EH (cell line): ENCODE measurements at places on chromosomes 6 and 20.

GRCh38 chr6:150291968-150292710 is 76.7 kb upstream of the IYD start:
- no peak for DNase-seq

- peak; percentile 11 for DNase-seq
These were observed 360.2 kb downstream of the PREX1 start for GRCh38 chr20:48467622-48468021.

DNA sequence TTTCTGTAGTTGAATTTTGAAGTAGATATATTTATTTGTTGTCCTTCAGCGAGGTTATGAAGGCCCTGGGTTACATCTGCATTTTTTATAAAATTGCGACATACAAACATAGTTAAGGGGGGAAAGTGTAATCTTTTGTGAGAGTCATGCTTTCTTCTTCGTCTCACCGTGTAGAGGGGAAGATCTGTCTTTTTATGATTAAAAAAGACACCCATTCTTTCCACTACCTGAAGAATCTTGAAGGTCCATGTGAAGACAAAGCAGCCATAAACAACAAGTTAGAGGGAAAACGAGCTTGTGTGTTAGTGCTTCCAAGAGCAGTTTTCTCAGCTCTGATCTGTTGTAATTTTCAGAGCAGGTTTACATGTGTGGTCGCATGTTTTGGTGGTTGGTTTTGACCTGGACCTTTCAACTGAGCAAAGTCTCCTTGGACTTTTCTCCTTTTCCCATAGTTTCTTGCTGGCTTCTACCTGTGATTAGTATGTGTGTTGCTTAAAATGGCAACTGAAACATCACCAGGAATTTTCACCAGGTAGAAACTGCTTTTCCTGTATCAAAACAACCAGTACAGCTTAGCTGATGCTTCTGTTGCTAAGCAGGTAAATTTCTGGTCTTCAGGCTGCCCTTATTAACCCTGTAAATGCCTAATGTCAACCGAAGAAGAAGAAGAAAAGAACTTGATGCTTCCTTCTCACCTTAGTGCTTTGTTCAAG is 37.3 kb downstream of the RREB1 start:
- DNase-seq: no peak

- no peak for DNase-seq
These were observed 158.9 kb upstream of the RIN2 start for GRCh38 chr20:19599200-19599599.

DNA sequence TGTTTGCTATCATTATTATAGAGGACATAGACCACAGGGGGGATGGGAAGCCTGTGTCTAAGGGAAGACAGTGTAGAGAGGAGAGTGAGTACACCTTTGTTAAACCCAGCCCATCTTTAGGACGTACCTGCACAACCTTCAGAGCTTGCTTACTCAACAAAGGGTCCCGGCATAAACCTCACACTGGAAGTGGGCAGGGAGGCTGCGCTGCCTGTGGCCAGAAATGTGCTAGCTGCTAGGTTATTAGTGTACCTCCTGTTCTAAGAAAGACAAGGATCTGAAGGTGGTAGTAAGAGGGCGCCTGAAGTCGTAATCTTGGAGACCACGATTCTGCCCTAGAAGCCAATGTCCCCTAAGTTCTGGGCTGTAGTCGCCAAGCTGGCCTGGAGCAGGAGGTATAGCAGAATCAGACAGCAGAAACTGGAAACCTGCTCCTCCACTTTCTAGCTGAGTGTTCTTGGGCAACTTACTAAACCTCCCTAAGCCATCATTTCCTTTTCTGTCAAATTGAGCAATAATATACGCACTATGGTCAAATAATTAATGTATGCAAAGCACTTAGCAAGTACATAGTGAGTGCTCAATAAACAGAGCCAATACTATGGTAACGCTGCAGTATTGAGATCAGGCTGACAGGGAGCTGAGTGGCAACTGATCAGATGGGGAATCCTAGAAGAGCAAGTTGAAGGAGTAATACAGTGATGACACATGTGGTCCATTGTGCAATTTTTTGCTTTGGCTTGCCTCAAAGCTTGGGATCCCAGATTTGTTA is 16.8 kb upstream of the AKIRIN2 start:
- DNase-seq: no peak

GRCh38 chr20:45347936-45348778 is at the start of gene SDC4:
TSS of gene SDC4 (minus strand) at chr20:45348424. CDS start at chr20:45348384, 40 bp downstream.
- peak; percentile 71 for DNase-seq

GRCh38 chr6:45422503-45423110 is 44.9 kb upstream of the SUPT3H start:
- peak; percentile 71 for DNase-seq

GRCh38 chr6:127207591-127208120 is 59.0 kb upstream of the RNF146 start:
- DNase-seq: peak; percentile 68

DNA sequence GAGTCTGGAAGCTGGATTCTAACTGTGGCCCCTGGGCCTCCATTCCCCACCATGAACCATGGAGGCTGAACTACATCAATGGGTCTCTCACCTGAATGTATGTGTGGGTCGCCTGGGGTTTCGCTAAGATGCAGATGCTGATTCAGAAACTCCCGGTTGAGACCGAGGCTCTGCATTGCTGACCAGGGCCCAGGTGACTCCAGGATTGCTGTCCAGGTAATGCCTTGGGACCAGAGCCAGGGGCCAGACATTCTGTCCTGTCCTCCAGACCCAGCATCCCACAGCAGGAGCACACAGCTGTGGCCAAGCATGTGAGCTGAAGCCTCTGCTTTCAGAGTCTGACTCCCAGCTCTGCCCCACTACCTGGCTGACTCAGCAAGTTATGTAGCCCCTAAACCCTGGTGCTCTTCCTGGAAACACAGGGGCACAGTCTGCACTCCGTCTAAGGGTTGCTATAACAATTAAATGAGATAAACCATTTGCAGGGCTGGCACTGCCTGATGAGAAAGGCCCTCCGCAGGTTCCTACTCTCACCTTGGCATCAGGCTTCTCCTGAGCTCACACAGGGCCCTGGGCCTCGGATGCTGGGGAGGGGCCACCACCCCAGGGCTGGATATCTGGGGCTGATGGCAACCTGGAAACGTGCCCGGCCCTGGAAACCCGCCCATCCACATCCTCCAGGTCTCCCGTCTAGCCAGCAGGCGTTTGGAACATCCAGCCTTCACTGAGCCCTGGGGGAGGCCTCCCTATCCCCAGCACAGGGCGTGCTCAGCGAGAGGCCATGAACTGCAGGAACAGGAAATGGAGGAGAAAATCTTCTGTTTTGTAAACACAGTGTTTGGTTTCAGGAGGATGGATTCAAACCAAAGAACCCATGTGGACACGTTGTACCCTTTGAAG is 175.7 kb downstream of the DLL1 start:
- no peak for DNase-seq

- peak; percentile 63 for DNase-seq
These were observed 636.0 kb downstream of the BCKDHB start for GRCh38 chr6:80742481-80742880.

GRCh38 chr6:170151804-170152123 is 139.1 kb downstream of the DLL1 start:
- no peak for DNase-seq

GRCh38 chr20:7586481-7586880 is 353.8 kb downstream of the HAO1 start:
- no peak for DNase-seq

- peak; percentile 97 for DNase-seq
These were observed 2.8 kb upstream of the PHF20 start for GRCh38 chr20:35768731-35769664.

GRCh38 chr20:49171909-49172308 is 16.2 kb downstream of the STAU1 start:
- DNase-seq: no peak
